Stomach (tissue), 19 donors: ENCODE measurements at places on chromosomes 2 and 18. TPM values are rescaled to one million over a fixed set of nuclear protein-coding genes. Genes with fewer than 3 reads are reported as not detected.
A peak's percentile ranks its signal among the peaks of the same experiment; 100 is the strongest.

GRCh38 chr2:161273038-161273760 is 35.0 kb upstream of the PSMD14 start:
- peak; percentile 67 for DNase-seq

DNA sequence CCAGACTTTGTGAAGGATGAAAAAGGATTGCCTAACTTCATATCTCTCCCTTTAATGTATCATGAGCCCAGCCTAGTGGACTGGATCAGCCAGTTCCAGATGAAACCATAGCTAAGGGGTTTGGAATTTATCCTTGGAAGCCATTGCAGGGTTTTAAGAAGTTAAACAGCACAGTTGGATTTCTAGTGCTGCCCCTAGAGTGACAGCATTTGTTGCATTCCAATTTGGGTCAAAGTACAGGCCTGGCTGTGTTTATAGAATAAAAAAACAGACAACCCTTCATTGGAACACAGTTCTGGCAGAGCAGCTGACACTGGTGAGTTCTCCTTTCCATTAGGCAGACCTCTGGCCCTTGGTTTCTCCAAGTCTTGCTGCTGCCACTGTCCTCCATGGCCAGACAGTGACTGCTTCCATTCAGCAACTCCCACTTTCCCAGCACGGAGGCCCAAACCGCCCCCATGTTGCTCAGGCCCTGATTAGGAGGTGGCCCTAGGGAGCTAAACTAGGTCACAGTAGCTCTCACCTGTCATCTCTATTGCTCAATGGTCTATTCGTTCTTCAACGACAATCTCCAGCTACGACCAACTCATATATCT is 8.0 kb downstream of the GPR39 start:
- DNase-seq, result no peak

DNA sequence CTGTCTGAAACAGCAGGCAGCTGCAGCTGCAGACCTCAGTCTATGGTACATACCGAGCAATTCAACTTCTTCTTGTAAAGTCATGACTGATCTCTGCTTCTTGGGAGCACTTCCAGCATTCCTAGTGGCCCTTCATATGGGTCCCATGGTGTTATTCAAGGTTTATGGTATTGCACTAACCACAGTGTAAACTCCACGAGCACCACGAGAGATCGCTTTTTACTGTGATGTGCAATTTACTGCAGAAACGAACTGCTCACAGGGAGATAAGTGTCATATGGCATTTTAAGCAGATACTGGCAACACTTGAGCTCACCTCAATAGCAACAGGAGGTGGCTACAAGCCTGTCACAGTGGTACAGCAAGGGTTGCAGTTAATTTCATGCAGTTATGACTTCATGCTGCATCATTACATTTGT is 38.6 kb upstream of the SH3BP4 start:
- DNase-seq, result no peak

- peak; percentile 34 for DNase-seq
Measured at GRCh38 chr2:109209412-109209811, 80.4 kb downstream of the SH3RF3 start.

DNA sequence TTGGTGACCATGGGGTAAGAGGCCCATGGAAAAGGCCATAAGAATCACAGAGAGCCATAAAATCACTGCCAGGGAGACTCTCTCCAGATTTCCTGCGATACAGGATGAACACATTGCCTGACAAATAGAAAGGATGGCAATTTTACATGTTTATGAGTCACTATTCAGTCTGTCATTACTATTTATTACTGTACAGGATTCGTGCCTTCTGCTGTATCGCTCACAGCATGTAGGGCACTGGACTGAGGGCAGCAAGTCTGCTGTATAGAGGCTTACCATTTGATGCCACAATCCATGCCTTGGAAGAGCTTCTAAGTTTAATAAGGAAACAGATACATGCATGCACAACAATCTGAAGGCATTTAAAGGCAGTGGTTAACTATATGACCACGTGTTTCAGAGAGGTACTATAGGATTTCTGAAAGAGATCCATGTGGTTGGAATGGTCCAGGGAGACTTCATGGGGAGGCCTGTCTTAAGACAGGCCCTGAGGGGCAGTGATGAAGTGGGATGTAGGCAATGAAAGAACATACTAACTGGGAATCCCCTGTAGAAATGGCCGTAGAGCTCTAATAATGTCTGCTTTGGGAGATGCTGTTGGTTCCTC is 702.4 kb upstream of the RAB6C start:
- no peak for DNase-seq

The KLHL30 gene
- 1.7 TPM for total RNA-seq
